ENCODE measurements at places on chromosomes 7 and 10. TPM values are rescaled to one million over a fixed set of nuclear protein-coding genes. Genes with fewer than 3 reads are reported as not detected.

- H3K4me1 ChIP-seq, result no peaks in the 10 kb centered on the region
- no peak overlapping the region for H3K27ac ChIP-seq
- H3K4me3 ChIP-seq, result no peak overlapping the region
- no peaks in the 10 kb centered on the region for H3K36me3 ChIP-seq
- DNase-seq, result no peak
- H3K27me3 ChIP-seq, result 0 out of 2 replicates have a peak, but pooled peaks cover 1% of the 10 kb centered on the region
Measured at GRCh38 chr10:69649786-69650550, 19.9 kb downstream of the FAM241B start.

GRCh38 chr10:89085153-89085552 is 94.6 kb downstream of the FAS start:
- H3K36me3 ChIP-seq, result no peaks in the 10 kb centered on the region
- H3K27ac ChIP-seq, result no peak overlapping the region
- H3K27me3 ChIP-seq, result no peaks in the 10 kb centered on the region
- DNase-seq, result no peak

- H3K27me3 ChIP-seq, result no peaks in the 10 kb centered on the region
- no peak for DNase-seq
- H3K4me3 ChIP-seq, result no peak overlapping the region
- H3K4me1 ChIP-seq, result no peaks in the 10 kb centered on the region
Measured at GRCh38 chr7:66255534-66256100, 50.5 kb downstream of the TPST1 start.

DNA sequence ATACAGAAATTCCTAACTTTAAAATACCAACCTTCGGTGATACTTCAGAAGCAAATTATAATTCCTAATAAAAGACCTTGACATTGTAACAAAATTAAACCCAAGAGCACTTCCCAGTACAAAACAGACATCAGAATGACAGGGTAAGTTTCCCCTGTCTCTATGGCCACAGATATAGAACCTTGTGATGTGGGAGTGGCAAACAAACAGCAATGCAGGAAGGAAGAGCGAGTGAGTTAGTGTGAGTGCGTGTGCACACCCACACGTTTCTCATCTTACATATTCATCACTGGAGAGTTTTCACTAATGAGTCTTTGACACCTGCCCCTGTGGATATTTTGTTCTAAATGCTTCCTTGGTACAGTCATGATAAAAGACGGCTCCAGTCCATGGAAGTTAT is 72.2 kb downstream of the VWC2 start:
- H3K27me3 ChIP-seq, result no peaks in the 10 kb centered on the region
- no peaks in the 10 kb centered on the region for H3K36me3 ChIP-seq
- H3K27ac ChIP-seq, result no peak overlapping the region
- DNase-seq, result no peak
- H3K4me1 ChIP-seq, result no peaks in the 10 kb centered on the region

Gene UTF1
- not detected for total RNA-seq

Gene ERVW-1
- total RNA-seq, result not detected
